ENCODE measurements at places on chromosomes 2 and 18. TPM values are rescaled to one million over a fixed set of nuclear protein-coding genes. Genes with fewer than 3 reads are reported as not detected.

DNA sequence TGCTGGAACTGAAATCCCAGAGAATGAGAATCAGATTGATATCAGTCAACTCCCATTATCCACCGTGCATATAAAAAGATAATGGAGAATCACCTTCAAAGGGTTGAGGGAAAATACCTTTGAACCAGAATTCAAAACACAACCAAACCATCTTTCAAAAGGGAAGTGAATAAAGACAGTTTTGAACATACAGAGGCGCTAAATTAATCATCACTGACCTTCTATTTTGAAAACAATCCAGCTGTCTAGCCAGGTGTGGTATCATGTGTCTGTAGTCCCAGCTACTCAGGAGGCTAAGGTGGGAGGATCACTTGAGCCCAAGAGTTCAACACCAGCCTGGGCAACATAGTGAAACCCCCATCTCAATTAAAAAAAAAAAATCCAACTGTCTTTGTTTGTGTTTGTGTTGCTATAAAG is 63.6 kb downstream of the TRABD2A start:
- no peak for DNase-seq
- H3K4me3 ChIP-seq, result no peak overlapping the region
- no peaks in the 10 kb centered on the region for H3K4me1 ChIP-seq
- no peaks in the 10 kb centered on the region for H3K36me3 ChIP-seq

The CFAP53 gene
- not detected for total RNA-seq

DNA sequence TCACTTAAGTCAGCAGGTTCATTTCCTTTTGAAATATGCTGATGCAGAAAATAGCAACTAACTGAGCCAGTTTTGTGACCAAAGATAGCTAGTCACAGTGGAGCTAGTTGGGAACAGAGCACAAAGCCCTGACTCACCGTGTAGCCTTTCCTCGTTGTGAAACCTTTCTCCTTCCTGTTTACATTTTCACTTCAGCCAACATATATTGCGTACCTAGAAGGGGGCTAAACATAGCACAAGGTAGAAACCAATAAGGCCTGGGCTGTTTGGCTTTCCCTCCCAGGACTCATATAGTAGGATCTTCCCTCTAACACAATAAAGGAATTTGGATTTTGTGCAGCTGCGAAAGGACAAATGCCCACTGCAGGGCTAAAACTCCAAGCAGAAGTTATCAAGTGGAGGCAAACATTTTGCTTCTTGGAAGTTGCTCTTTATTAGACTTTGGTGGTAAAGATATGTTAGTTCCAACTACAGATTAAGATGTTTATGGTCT is 24.5 kb upstream of the LPIN2 start:
- H3K4me3 ChIP-seq, result no peak overlapping the region
- H3K27me3 ChIP-seq, result no peaks in the 10 kb centered on the region
- H3K27ac ChIP-seq, result peak overlapping the region; percentile 61
- no peaks in the 10 kb centered on the region for H3K4me1 ChIP-seq
- DNase-seq, result no peak

- DNase-seq, result no peak
- H3K27ac ChIP-seq, result no peak overlapping the region
- no peak overlapping the region for H3K4me3 ChIP-seq
- H3K36me3 ChIP-seq, result no peaks in the 10 kb centered on the region
- no peaks in the 10 kb centered on the region for H3K27me3 ChIP-seq
Observed at GRCh38 chr2:147718831-147719230, 126.0 kb upstream of the ACVR2A start.

- DNase-seq, result no peak
- no peaks in the 10 kb centered on the region for H3K27me3 ChIP-seq
- no peak overlapping the region for H3K4me3 ChIP-seq
Observed at GRCh38 chr18:44096016-44096415, 584.7 kb upstream of the SETBP1 start.

The RTP5 gene
- not detected for total RNA-seq

DNA sequence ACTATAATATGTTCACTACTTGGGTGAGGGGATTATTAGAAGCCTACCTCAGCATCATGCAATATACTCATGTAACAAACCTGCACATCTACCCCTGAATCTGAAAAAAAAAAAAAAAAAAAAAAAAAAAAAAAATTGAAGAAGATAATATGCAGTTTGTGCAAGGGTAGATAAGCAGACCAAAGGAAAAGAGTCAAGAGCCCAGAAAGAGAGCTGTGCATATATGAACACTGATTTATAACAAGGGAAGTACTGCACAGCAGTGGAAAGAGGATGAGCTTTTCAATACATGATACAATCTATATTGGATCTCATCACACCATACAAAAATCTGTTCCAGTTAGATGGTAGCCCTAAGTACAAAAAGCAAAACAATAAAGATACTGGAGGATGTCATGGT is 82.6 kb upstream of the MYO3B start:
- no peaks in the 10 kb centered on the region for H3K4me1 ChIP-seq
- H3K36me3 ChIP-seq, result no peaks in the 10 kb centered on the region
- no peaks in the 10 kb centered on the region for H3K27me3 ChIP-seq
- no peak overlapping the region for H3K27ac ChIP-seq
- no peak overlapping the region for H3K4me3 ChIP-seq
- DNase-seq, result no peak

DNA sequence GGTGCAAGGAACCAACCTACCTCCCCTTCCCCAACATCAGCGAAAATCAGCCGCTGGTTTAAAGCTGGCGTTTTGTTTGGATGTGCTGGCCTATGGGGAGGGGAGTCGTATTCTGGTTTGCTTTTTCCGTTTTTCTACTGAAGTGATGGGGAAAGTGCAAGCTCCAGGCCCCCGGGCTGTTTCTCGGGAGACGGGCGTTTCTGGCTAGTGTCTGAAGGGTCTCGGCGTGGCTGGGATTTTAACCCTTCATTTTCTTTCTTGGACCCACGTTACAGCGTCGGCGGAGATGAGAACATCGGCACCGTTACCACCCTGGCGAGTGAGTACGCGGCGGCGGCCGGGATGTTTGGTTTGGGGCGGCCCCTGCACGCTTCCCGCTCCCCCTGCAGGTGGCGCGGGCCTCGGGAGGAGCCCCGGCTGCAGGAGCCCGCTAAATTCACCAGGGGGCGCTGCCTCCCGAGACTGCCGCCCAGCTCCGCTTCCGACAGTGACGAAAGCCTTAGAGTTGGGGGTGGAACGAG is 70.7 kb downstream of the PLB1 start:
- H3K27ac ChIP-seq, result peak overlapping the region; percentile 80
- DNase-seq, result no peak
- H3K4me3 ChIP-seq, result peak overlapping the region; percentile 57
- no peaks in the 10 kb centered on the region for H3K36me3 ChIP-seq
